ENCODE measurements at places on chromosomes 7 and 10. TPM values are rescaled to one million over a fixed set of nuclear protein-coding genes. Genes with fewer than 3 reads are reported as not detected.

DNA sequence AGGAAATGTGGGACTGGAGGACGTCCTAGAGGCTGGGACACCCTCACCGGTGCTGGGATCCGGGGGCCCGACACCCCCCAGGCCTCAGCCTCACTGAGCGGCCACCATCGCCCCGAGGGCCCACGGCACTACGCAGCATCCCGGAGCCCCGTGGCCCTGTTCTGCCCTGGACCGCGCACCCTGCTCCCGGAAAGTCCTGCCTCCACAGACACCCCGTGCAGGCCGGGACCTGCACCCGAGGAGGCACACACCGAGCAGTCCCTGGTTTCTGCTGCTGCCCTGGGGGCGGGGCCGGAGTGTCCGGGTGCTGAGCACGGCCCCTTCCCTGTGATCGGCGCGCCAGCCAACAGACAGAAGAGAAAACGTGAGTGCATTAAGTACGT lies 18.1 kb upstream of the KNDC1 start:
- peak; percentile 47 for DNase-seq

- no peak for DNase-seq
Observed at GRCh38 chr7:11648980-11649379, 183.0 kb downstream of the THSD7A start.

GRCh38 chr10:24984906-24985305 lies 31.1 kb downstream of the ENKUR start:
- no peak for DNase-seq

DNA sequence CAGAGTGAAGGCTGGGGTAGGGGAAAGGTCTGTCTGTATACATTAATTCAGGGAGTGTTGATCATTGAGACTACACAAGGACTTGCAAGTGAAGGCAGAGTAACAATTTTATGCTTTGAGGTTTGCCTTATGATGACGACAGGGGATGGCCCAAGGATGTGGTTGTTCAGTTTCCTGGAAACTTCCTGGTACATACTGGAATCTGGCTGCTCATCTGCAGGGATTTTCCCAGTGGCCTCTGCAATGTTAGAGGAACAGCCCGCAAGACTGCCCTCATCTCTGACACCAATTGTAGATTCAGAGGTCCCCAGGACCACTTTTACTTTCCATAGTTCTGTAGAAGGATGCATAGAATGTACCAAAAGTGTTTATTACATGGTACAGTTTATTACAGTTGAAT lies 189.6 kb downstream of the TMEM178B start:
- DNase-seq: no peak

DNA sequence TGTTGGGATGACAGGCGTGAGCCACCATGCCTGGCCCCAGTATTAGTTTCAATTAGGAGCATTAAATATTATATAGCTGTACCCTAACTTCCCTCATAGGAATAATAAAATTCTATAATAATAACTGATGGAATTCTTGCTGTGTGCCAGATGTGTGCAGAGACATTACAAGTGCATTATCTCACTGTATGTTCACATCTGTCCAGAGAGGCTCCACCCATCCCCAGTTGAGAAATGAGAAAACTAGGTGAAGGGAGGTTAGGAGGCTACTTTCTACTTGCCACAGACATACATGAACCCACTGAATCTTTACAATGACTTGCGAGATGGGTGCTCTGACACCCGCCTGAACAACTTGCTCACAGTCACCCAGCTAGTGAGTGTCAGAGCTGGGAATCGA lies 3.2 kb downstream of the GALNT17 start:
- DNase-seq: no peak

The CC2D2B gene
- total RNA-seq: 5.3 TPM

The CYP3A4 gene
- not detected for total RNA-seq

The ASB13 gene
- 13.2 TPM for total RNA-seq

- no peak for DNase-seq
Observed at GRCh38 chr10:36555036-36555435, 570.4 kb upstream of the ANKRD30A start.

DNA sequence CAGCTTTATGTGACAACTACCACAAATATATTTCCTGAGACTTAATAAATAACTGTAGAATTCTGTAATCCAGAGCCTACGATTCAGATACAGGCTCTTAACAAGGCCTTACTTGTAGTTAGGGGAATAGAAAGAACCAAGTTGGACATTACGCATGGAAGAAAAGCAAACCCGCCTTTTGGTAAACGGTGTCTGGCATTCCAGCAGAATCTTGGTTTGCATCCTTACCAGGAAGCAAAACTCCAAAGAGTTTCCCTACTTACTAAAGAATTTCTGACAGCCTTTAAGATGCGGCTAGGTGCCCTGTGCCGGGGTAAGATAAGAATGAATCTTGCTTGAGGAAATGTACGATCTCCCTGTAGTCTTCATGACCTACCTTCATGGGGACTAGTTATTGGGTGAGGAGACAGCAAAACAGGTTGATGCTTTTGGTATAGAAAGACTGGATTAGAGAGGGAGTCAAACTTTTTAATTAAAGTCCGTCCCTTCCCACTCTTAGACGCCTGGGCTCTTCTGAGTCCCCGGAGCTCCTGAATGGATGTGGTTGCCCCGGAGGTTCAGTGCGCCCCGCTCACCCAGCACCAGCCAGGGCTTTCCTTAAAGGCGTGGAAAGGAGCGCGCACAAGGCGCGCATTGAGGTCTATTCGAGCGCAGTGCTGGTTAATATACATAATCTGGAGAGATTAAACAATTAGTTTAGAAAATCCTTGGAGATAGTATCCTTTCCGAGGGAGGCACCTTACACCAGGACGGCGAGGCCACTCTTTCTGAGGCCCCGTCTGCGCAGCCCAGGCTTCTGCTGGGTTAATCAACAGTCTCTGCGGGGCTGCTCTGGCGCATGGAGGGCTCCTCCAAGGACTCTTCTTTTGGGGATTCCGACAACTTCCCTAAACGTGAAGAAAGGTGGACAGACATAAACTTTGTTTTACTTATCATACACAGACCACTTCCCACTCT lies 11.5 kb downstream of the PTF1A start:
- DNase-seq: no peak

DNA sequence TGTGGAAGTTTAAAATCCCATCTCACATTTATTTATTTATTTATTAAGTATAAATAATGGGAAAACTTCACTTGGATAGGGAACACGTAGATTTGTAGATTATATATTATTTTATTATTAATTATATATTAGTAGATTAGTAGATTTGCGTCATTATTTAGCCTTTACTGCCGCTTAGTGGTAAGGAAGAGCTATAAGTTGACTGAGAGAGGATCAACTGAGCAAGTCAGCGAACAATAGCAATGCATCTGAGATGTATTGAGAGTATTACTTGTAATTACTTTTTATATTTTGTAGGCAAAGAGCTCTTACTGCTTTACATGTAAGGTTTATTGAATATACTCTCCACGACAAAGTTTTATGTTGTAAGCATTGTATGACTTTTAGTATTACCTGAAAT lies 244.5 kb upstream of the ANKRD30A start:
- no peak for DNase-seq

GRCh38 chr10:125782616-125783015 lies 7.0 kb upstream of the MMP21 start:
- no peak for DNase-seq

The GPNMB gene
- total RNA-seq: 68.8 TPM

GRCh38 chr7:17155529-17155928 lies 142.9 kb upstream of the AHR start:
- DNase-seq: no peak

DNA sequence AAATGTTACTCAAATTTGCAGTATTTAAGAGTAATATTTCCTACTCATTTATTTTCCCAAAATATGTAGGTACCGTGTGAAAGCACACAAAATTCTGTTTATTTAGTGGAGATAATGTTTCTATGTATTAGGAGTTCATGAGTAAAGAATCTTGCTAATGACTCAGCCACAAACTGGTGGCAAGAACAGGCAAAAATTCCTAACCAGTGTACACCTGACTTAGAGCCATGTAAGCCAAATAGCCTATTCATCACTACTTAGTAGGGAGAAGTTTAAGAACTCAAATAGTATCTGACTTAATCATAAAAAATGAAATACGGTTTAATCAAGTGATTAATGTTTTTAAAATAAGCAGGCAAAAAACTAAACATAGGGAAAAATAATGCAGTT lies 169.0 kb downstream of the SRPK2 start:
- DNase-seq: no peak

DNA sequence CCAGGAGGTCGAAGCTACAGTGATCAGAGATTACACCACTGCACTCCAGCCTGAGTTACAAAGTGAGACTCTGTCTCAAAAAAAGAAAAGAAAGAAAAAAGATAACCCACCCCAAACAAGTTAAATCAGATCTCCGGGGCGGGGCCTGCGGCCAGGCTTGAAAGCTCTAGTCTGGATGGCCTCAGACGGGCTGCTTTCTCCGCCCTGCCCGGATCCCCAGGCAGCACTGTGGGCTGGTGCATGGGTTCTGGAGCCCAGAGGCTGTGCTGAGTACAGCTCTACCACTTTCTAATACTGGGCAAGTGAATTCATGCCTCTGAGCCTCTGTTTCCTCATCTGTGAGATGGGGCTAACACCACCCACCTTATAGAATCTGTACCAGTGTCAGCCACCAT lies 83.7 kb downstream of the ZMIZ1 start:
- no peak for DNase-seq

- DNase-seq: no peak
Observed at GRCh38 chr7:155545348-155545747, 1.0 kb downstream of the CNPY1 start.

- DNase-seq: no peak
Observed at GRCh38 chr10:51260376-51260775, 186.1 kb downstream of the PRKG1 start.

- no peak for DNase-seq
Observed at GRCh38 chr10:78356291-78356900, 322.7 kb downstream of the RPS24 start.

DNA sequence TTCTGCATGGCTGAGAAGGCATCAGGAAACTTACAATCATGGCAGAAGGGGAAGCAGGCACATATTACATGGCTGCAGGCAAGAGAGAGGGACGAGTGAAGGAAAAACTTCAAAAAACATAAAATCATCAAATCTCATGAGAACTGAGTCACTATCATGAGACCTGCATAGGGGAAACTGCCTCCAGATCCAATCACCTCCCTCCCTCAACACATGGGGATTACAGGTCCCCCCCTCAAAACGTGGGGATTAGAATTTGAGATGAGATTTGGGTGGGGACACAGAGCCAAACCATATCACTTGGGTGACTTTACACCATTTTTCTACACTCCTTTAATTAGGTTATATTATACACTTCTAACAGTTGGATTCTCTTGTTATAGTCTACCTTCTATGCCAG lies 490.7 kb upstream of the KCND2 start:
- no peak for DNase-seq

DNA sequence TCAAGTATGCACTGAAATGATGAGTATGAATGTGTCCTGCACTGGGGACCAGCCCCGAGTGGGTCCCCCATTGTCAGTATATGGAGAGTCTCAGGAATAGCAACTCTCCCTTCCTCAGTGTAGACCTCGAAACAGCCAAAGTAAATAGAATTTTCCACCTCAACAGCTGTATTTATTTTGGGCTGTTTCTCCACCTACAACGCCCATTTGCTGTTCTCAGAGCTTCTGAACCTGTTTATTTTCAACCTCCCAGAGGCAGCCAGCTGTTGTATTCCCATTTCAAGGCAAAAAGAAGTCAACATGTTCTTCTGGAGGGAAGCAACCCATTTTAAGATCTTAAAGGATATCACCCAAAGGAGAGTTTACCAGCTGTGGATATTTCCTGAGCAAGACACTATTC lies 59.6 kb upstream of the BICC1 start:
- DNase-seq: no peak

GRCh38 chr10:61565819-61566560 lies 96.7 kb upstream of the CABCOCO1 start:
- no peak for DNase-seq

The PLXDC2 gene
- 18.2 TPM for total RNA-seq

The TEX36 gene
- not detected for total RNA-seq

The SAP25 gene
- 2.5 TPM for total RNA-seq

DNA sequence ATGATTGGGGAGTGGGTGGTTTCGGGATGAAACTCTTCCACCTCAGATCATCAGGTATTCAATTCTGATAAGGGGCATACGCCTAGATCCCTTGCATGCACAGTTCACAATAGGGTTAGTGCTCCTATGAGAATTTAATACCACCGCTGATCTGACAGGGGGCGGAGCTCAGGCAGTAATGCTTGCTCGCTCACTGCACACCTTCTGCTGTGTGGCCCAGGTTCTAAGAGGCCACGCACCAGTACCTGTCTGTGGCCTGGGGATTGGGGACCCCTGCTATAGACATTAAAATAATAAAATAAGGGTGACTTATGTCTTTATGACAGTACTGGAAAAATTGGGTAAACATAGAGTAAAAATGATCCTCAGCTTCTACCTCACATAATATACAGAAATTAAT lies 66.1 kb downstream of the SAMD9 start:
- DNase-seq: no peak

The FGF8 gene
- not detected for total RNA-seq

The NUDT13 gene
- total RNA-seq: 3.7 TPM

DNA sequence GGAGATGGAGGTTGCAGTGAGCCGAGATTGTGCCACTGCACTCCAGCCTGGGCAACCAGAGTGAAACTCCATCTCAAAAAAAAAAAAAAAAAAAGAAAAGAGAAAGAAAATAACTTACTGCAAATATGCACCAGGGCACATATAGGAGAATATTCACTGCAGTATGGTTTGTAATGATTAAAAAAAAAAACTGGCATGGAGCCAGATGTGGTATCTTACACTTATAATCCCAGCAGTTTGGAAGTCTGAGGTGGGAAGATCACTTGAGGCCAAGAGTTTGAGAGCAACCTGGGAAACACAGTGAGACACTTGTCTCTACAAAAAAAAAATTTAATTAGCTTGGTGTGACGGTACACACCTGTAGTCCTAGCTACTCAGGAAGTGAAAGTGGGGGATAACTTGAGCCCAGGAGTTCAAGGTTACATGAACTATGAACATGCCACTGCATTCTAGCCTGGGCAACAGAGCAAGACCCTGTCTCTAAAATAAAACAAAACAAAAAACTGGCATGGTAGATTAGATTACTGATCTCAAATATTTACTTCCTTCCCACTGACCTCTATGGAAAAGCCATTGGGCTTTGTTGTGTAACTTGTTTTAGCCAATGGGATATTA lies 85.6 kb downstream of the MICU1 start:
- DNase-seq: no peak

The GJD4 gene
- total RNA-seq: not detected

DNA sequence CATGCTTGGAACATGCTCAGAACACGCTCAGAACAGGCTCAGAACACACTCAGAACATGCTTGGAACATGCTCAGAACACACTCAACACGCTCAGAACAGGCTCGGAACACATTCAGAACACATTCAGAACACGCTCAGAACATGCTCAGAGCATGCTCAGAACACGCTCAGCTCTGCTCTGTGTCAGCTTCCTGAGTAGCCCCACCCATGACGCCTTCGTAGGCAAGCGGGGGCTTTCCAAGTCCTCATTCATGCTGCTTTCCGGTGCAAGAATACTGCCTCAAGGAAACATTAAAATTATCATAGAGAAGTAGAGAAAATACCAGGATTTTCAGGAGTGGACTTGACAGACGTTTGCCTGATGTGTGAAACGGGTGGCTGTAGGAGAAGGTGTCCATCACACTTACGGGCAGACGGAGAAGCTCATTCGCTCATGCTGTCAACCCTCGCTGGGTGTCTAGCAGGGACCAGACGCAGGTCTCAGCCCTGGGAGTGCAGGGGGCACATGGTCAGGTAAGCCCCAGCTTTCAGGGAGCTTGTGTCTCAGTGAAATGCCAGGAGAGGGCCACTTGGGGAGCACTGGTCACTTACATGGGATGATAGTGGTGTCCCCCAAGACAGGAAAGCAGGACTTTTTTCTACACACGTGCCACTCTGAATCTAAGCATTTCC lies 24.7 kb downstream of the EN2 start:
- DNase-seq: no peak

- DNase-seq: peak; percentile 78
Observed at GRCh38 chr10:29731760-29732159, 97.0 kb upstream of the SVIL start.
